T follicular helper cell (primary cell): ENCODE measurements at places on chromosomes 1 and 21.

GRCh38 chr21:31293986-31294385, 50.1 kb downstream of the TIAM1 start:
- no peak for DNase-seq

DNA sequence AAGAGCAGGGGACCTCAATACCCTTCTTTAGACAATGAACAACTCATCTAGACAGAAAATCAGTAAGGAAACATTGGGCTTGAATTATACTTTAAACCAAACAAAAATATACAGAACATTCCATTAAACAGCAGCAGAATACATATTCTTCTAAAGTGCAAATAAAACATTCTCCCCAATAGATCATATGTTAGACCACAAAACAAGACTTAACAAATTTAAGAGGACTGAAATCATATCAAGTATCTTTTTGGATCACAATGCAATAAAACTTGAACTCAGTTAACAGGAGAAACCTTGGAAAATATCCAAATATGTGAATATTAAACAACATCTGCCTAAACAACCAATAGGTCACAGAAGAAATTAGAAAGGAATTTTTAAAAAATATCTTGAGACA, 47.7 kb upstream of the HP1BP3 start:
- DNase-seq, result no peak

- DNase-seq, result no peak
These were observed 12.1 kb downstream of the SFPQ start for GRCh38 chr1:35180776-35181374.

GRCh38 chr1:84834419-84835064, 58.5 kb downstream of the LPAR3 start:
- no peak for DNase-seq

GRCh38 chr1:4095433-4095971, 195.4 kb upstream of the C1orf174 start:
- no peak for DNase-seq

GRCh38 chr1:19773485-19773884, 26.2 kb downstream of the TMCO4 start:
- DNase-seq, result no peak

DNA sequence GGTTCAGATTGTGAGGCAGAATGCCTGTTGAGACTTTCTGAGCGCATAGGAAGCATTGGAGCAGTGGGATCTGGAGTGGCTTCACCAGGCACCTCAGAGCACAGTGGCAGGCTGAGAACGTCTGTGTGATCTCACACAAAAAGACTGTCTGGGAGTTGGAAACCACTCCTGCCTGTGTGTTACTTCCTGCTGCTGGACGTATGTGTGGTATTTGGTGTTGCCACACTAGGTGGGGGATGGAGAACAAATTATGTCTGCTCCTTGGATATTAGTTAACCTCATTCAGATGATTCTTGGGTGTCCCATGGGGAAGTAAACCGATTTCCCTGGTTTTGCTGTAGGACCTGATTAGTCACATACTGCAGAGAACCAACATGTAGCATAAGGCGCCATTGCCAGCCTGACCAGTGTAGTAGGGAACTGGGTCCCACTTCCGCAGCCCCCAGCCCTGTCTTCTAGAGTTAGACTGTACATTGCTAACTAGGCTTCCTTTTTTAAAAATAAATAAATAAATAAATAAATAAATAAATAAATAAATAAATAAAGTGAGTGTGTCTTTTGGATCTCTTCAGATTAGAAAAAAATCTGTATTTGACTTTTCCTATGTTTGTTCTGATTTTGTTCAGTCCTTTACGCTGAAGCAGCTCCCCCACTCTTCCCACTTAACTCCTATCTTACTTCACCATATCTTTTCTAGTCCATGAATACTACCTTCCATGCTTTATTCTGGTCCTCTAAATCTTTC, 26.9 kb downstream of the UCK2 start:
- DNase-seq, result no peak

- no peak for DNase-seq
These were observed 132.0 kb downstream of the FOXD2 start for GRCh38 chr1:47569681-47570470.

DNA sequence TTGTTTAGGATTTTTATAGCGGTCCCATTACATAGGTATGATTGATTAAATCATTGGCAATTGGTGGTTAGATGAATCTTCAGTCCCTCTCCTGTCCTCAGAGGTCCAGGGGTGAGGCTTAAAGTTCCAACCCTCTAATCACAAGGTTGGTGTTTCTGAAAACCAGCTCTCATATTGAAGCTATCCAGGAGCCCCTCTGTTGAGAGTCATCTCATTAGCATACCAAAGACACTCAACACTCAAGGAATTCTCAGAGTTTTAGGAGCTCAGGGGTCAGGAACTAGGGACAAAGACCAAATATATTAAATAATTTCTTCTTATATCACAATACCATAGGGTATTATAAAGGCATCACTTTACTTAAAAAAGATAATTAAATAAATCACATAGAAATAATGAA, 23.3 kb downstream of the FCRL2 start:
- DNase-seq, result no peak
